ENCODE measurements at places on chromosomes 5 and 9. TPM values are rescaled to one million over a fixed set of nuclear protein-coding genes. Genes with fewer than 3 reads are reported as not detected.

Gene CCDC183
- polyA plus RNA-seq, result 0.21 TPM

Gene RNF183
- not detected for polyA plus RNA-seq

Gene KCNIP1
- polyA plus RNA-seq, result not detected

Gene CDKN2B-AS1
- polyA plus RNA-seq, result 2.8 TPM

GRCh38 chr5:33938881-33939280 is 2.7 kb downstream of the RXFP3 start:
- no peak for DNase-seq

DNA sequence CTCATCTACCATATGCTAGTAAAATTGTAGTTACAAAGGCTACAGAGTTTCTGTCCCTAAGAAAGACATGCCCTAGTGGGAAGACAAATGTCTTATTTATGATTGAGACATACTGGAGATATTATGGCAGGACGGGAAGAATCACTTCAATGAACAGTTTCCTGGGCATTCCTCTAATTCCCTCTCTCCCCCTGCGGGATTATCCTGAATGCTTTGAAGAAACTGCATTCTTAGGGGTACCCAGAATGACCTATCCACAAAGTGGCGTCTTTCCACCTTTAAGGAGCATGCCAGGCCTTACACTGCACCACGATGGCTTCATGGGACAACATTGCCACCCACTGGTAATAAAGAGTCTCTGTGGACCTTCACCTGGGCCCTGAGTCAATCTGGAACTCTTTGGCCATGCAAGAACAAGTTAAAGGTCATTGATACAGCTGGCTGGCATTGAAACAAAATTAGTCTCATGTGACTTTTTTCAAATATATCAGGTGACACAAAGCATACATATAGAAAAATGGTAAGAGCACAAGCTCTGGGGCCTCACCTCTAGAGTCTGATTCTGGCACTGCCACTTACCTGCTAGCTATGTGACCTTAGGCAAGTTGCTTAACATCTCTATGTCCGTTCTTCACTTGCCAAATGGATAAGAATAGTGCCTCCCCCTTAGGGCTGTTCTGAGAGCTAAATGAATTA is 32.0 kb downstream of the ANKRD55 start:
- peak; percentile 30 for DNase-seq

- no peak for DNase-seq
Measured at GRCh38 chr5:72248410-72248981, 71.5 kb downstream of the MRPS27 start.

DNA sequence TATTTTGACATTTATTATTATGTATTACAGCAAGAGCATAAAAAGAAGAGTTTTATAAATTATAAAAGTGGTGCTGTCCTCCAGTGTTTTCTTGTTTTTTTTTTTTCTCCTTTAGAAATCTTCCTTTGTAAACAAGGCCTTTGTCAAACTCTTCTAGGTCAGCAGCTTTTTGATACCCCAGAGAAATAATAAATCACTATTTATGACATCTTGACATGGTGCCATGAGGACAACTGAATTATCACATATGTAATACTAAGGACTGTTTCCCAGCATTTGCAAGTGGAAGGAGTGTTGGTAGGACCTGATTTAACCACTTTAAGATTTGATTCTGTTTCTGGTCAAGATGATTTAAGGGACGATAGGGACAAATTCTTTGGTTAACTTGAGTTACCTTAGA is 4.6 kb downstream of the SMARCA2 start:
- DNase-seq, result no peak

DNA sequence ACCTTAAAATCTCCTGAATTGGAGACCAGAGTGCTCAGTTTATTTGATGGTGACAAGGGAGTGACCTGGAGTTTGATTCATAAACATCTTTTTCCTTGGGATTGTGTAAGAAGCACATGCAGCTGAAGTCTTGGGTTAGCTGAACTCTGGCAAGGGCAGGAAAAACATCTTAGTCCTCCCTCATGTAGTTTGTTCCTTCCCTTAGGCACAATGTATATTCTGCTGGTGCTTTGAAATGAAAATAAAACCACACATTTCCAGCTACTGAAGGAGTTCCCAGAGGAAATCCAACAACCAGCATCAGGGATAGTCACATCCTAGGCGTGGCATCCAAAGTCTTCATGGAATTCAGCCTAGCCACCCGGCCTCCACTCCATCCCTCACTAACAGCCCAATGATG is 95.2 kb upstream of the PAPPA start:
- no peak for DNase-seq

DNA sequence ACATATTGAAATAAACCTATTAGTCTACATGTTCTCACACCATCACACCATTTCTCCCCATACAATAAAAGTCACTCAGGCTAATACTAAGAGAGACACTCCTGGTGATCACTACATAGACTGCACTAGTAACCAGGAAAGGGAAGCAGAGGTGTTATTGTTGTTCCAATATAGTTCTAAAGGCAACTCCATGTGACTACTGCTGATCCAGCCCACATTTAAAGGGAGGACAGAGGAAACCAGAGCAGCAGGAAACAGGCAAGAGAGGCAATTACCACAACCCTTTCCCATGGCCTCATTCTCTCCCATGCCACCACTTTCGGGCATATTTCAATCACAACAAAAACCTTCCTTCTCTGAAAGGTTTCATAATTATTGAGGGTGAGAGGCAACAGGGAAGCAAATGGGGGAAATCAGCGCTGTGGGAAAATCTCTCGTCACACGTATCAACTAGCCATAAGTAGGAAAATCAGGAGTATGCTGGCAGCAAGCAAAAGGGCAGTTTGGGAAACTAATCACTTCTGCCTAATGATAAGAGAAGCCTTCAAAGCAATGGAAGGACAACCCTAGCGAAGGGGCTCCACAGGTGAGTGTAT is 1.8 kb downstream of the UBAP2 start:
- no peak for DNase-seq

- DNase-seq, result no peak
Measured at GRCh38 chr9:129121483-129121882, 10.3 kb downstream of the PTPA start.

DNA sequence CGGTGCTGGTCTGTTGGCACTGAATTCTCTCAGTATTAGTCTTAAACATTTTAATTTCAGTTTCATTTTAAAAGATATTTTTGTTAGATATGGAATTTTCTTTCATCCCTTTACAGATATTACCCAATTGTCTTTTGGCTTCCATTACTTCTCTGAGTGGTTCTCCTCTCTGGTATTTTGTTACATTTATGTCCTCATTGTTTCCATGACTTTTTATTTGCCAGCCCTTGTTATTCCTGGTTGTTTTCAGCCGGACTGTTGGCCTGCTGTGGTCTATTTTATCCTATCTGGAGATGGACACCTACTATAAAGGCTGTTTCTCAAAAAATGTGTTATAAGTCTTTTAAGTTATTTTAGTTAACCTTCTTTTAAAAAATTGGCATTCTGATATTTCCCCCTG is 117.2 kb downstream of the ARHGEF28 start:
- DNase-seq, result no peak

DNA sequence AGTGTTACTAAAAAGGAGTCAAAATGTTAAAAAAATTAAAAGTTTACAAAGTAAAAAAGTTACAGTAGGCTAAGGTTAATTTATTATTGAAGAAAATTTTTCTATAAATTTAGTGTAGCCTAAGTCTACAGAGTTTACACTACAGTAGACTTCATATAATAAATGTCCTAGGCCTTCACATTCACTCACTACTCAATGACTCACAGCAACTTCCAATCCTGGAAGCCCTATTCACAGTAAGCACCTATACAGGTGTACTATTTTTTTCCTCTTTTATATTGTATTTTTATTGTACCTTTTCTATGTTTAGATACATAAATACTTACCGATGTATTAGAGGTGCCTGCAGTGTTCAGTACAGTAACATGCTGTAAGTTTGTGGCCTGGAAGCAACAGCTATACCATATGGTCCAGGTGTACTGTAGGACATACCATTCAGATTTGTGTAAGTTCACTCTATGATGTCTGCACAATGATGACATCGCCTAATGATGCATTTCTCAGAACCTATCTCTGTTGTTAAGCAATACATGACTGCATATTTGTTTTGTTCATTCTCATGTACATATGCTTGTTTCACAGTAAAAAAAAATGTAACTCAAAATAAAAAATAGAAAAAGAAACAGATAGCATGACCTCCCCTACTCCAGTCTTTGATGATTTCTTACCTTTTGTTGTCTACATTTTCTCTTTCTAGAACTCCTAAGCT is 64.7 kb downstream of the NR3C1 start:
- no peak for DNase-seq

- DNase-seq, result no peak
Measured at GRCh38 chr5:22329683-22330082, 523.5 kb downstream of the CDH12 start.

- no peak for DNase-seq
Measured at GRCh38 chr5:176440927-176441706, 7.1 kb upstream of the FAF2 start.

- DNase-seq, result no peak
Measured at GRCh38 chr5:65149827-65150226, 331.9 kb downstream of the ADAMTS6 start.

DNA sequence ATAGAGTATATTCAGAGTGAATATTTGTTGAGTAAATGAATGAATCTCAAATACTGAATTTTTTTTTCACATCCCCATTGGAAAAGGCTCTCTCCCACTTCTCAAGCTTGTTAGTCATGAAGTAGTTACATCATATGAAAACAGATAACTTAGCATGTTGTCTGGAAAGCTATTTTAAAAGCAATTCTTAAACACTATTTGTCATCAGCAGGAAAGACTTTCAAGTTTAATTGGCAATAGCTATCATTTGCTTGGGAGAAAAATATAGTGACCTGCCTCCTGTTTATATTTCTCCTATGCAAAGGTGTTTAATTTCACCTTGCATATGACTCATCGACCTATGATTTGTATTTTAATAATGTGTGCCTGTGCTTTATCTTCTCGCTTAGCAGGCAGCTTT is 499.8 kb upstream of the GRIA1 start:
- DNase-seq, result no peak

DNA sequence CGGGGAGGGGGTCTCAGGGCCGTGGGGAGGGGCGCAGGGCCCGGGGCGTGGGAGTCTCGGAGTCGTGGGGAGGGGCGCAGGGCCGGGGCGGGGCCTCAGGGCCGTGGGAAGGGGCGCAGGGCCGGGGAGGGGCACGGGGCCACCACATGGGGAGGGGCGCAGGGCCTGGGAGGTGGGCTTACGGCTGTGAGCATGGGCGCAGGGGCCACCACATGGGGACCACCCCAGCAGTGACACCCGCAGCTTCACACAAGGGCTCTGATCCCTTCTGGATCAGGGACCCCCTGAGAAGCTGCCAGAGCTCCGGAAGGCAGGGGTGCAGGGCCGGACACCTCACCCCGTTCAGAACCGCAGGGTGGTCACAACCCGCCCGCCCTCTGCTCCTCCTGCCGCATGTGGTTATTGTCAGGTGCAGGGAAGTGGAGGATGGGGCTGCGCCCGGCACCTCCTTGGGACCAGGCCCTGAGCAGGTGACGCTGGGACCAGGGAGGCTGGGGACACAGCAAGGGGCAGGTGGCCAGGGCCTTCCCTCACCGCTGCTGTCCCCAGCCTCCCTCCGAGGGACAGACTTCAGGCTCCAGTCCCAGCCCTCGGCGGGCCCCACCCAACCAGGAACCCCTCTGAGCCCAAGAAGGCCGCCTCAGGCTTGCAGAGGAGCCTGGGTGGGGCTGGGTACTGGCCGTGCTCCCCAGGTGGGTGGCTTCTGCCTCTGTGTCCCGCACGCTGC is 53.7 kb downstream of the EXD3 start:
- DNase-seq, result no peak
